HepG2 (cell line): ENCODE measurements at places on chromosomes 5 and 9. TPM values are rescaled to one million over a fixed set of nuclear protein-coding genes. Genes with fewer than 3 reads are reported as not detected.

DNA sequence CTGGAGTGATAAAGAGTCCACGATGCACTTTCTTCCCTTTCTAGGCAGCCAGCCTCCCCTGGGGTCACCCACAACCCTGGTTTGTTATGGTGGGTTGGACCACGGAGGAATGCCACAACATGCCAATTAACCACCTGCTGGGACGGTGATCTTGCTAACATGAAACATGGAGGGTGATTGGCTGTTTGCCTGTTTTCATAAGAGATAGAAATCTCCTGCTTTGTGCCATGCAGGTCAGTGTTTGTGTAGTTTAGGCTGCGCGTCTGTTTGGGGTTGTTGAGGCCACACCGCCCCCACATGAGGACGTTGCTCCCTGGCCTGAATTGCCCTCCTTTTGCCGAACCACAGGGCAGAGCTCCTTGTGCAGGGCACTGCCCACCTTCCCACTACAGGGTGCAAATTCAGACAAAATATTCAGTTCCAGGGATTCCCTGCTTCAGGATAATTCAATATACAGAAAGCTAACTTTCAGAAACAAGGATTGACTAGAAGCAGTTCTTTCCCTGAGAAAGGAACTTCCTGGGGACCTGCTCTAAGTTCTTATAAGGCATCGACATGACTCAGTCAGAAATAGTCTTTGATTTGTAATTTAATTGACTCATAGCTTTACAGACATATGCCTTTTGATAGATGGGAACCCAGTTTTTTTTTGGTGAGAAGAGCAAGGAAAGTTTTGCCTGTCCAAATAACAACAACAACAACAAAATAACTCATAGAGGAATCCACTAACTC is 427.6 kb downstream of the GADD45G start:
- no peak for DNase-seq

- DNase-seq: no peak
These were observed 94.8 kb downstream of the PPIC start for GRCh38 chr5:122941737-122942136.

BNIP1 gene
- 10.0 and 13.2 TPM in 2 replicates for polyA plus RNA-seq

PPP3R2 gene
- polyA plus RNA-seq: not detected in 2 replicates

NIPAL4 gene
- not detected in 2 replicates for polyA plus RNA-seq
